ENCODE measurements at places on chromosomes 13 and 19. TPM values are rescaled to one million over a fixed set of nuclear protein-coding genes. Genes with fewer than 3 reads are reported as not detected.

BRME1 gene
- 7.0 TPM for total RNA-seq

ZNF45 gene
- 21.8 TPM for total RNA-seq

GRCh38 chr13:110466266-110466915 lies 95.1 kb downstream of the RAB20 start:
- H3K36me3 ChIP-seq, result peaks cover 45% of the 10 kb centered on the region
- no peak overlapping the region for H3K27ac ChIP-seq
- no peak overlapping the region for H3K4me3 ChIP-seq
- no peaks in the 10 kb centered on the region for H3K4me1 ChIP-seq
- H3K27me3 ChIP-seq, result no peaks in the 10 kb centered on the region
- no peak for DNase-seq

- DNase-seq, result no peak
- H3K27ac ChIP-seq, result no peak overlapping the region
- no peak overlapping the region for H3K4me3 ChIP-seq
- peaks cover 29% of the 10 kb centered on the region for H3K36me3 ChIP-seq
- H3K27me3 ChIP-seq, result no peaks in the 10 kb centered on the region
- peaks cover 3% of the 10 kb centered on the region for H3K4me1 ChIP-seq
These were observed 113.3 kb downstream of the LMO7 start for GRCh38 chr13:75749407-75749806.

DNA sequence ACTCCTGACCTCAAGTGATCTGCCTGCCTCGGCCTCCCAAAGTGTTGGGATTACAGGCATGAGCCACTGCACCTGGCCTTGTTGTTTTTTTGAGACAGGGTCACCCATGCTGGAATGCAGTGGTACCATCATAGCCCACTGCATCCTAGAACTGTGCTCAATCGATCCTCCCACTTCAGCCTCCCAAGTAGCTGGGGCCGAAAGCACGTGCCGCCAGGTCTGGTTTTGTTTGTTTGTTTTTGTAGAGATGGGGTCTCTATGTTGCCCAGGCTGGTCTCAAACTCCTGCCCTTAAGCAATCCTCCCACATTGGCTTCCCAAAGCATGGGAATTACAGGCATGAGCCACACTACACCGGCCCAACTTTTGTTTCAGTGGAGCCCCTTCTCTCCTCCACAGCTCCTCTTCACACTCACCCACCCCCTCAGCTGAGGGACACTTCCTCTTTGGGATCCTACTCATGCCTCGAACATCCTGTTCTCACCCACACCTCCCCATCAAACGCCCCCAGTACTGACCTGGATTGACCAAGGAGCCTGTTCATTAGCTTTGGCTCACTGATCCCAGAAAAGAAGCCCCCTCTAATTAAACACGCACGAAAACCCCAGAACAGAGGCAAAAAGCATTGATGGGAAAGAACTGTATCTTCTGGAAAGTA lies 12.8 kb upstream of the CERS4 start:
- H3K27me3 ChIP-seq, result no peaks in the 10 kb centered on the region
- H3K36me3 ChIP-seq, result no peaks in the 10 kb centered on the region
- peak overlapping the region; percentile 14 for H3K27ac ChIP-seq
- no peak overlapping the region for H3K4me3 ChIP-seq

DNA sequence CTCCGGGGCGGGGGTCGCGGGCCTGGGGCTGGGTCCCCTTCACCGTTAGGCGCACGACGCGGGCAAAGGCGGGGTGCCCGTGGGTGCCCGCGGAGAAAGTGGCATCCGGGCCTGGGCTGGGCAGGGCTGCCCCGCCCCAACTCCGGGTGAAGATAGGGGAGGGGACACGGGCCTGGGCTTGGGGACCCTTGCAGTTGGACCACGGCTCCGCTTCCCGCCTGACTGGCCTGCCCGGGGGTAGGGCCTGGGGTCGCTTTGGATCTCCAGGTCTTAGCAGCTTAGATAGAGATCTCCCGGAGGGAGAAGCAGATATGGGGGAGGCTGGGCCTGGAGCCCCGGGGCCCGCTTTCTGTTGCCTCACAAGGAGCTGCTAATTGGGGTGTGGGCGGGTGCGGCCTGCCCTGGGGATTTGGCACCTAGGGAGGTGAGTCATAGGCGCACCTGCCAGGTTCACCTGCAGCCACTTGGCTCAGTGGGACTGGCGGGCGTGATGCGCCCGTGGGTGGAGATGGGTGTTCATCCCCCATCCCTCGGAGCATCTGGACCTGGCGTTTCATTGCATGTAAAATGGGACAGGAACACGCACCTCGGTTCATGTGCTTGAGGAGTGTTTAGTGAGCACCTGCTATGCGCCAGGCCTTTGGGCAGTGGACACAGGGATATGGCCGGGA lies 585 bp downstream of the MAP1S start:
- H3K27me3 ChIP-seq, result no peaks in the 10 kb centered on the region
- H3K4me3 ChIP-seq, result peak overlapping the region; percentile 72
- peaks cover 23% of the 10 kb centered on the region for H3K4me1 ChIP-seq
- H3K36me3 ChIP-seq, result peaks cover 14% of the 10 kb centered on the region

DNA sequence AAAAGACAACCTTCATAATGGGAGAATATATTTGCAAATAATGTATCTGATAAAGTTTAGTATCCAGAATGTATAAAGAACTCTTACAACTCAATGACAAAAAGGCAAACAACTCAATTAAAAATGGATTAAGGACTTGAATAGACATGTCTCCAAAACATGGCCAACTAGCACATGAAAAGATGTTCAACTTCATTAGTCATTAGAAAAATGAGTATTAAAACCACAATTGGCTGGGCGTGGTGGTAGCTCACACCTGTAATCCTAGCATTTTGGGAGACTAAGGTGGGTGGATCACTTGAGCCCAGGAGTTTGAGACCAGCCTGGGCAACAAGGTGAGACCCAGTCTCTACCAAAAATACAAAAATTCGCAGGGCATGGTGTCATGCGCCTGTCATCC lies 18.8 kb upstream of the ZMYM5 start:
- H3K4me1 ChIP-seq, result no peaks in the 10 kb centered on the region
- H3K4me3 ChIP-seq, result no peak overlapping the region
- DNase-seq, result no peak
- no peaks in the 10 kb centered on the region for H3K36me3 ChIP-seq

GRCh38 chr19:52258426-52258825 lies 11.0 kb upstream of the ZNF766 start:
- H3K4me1 ChIP-seq, result no peaks in the 10 kb centered on the region
- no peak overlapping the region for H3K27ac ChIP-seq
- DNase-seq, result no peak
- no peak overlapping the region for H3K4me3 ChIP-seq
- no peaks in the 10 kb centered on the region for H3K36me3 ChIP-seq

DNA sequence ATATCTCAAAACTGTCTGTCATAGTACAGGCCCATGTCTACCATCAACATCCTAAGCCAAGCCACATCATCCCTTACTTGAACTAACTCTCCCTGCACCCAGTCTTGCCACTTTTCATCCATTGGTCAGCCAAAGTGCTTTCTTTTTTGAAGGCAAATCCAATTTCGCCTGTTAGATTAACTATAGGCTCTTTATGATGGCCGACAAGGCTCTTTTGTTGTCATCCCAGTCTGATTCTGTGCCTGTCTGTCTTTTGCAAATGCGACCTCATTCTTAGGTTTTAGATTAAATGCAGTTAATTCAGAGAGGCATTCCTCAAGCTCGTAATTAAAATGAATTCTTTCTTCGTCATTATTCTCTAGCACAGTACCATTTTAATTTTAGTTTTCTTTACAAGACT lies 148.3 kb downstream of the HS6ST3 start:
- H3K27ac ChIP-seq, result no peak overlapping the region
- H3K4me1 ChIP-seq, result no peaks in the 10 kb centered on the region
- no peak overlapping the region for H3K4me3 ChIP-seq
- no peak for DNase-seq
- no peaks in the 10 kb centered on the region for H3K36me3 ChIP-seq

- no peaks in the 10 kb centered on the region for H3K36me3 ChIP-seq
- no peak overlapping the region for H3K4me3 ChIP-seq
- no peak overlapping the region for H3K27ac ChIP-seq
These were observed 2.3 kb upstream of the ADAMTSL5 start for GRCh38 chr19:1514986-1515721.

DNA sequence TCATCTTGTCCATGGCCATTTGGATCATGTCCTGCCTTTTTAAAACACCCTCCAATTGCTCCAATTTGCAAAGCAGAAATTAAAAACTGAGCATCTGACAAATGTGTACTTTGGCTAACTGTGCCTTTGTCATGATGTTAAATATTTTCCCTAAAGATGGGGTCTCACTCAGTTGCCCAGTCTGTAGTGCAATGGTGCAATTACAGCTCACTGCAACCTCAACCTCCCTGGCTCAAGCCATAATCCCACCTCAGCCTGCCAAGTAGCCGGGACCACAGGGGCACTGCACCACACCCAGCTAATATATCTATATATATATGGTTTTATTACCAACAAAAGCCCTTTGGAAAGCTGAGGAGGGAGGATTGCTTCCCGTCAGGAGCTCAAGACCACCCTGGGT lies 782.7 kb downstream of the UQCRFS1 start:
- H3K27me3 ChIP-seq, result peaks cover 9% of the 10 kb centered on the region
- H3K4me1 ChIP-seq, result peaks cover 10% of the 10 kb centered on the region
- no peaks in the 10 kb centered on the region for H3K36me3 ChIP-seq

All from mesothelial cell of epicardium (in vitro differentiated cells).